ENCODE measurements at places on chromosomes 4 and X.
A peak's percentile ranks its signal among the peaks of the same experiment; 100 is the strongest.

GRCh38 chr4:30792601-30793000 is 72.4 kb downstream of the PCDH7 start:
- DNase-seq: no peak

- DNase-seq: no peak
Observed at GRCh38 chrX:150049647-150050046, 111.4 kb upstream of the EOLA2 start.

GRCh38 chr4:169269916-169270809 is 593 bp downstream of the SH3RF1 start:
- peak; percentile 6 for DNase-seq

DNA sequence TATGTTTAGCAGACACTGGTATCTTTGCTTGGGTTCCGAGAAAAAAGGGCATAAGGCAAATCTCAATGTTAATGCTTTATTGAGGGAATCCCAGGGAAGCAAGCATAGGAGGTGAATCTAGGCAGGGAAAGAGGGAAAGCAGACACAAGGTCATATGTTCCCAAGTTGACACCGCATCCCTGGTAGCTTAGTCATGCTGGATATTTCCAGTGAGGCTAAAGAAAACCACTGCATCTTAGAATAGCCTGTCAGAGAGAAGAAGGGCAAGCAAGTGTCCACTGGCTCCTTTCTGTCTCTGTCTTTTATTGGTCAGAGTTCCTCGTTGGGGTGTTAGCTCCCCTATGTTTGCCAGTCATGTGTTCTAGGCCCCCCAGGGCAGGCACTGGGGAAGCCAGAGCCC is 104.7 kb downstream of the NKX6-1 start:
- DNase-seq: no peak

GRCh38 chr4:20333141-20333715 is 81.5 kb downstream of the SLIT2 start:
- no peak for DNase-seq
